ENCODE measurements at places on chromosomes 2 and 18. TPM values are rescaled to one million over a fixed set of nuclear protein-coding genes. Genes with fewer than 3 reads are reported as not detected.

DNA sequence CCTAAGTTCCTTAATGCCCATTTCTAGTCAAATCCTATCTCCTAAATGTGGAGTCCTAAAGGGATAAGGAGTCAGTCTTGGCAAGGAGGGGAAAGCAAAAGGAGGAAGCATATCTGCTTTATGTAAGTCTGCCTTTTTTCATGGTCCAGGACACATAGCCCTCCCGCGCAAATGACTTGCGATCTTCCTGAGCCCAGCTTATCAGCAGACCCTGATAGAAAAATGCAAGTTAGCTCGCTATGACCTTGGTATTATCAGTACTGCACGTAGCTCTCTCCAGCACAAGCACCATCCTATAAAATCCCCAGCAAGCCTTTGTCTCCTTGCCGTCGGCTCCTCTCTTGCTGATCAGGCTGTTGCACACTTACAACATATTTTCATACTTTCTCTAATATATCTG lies 281.4 kb upstream of the KCNH7 start:
- DNase-seq: no peak

- DNase-seq: no peak
These were observed 75.6 kb downstream of the MBP start for GRCh38 chr18:77057006-77057395.

GRCh38 chr2:235229236-235229635 lies 264.6 kb upstream of the AGAP1 start:
- DNase-seq: no peak

The MROH2A gene
- not detected for total RNA-seq

The IL36B gene
- total RNA-seq: not detected

DNA sequence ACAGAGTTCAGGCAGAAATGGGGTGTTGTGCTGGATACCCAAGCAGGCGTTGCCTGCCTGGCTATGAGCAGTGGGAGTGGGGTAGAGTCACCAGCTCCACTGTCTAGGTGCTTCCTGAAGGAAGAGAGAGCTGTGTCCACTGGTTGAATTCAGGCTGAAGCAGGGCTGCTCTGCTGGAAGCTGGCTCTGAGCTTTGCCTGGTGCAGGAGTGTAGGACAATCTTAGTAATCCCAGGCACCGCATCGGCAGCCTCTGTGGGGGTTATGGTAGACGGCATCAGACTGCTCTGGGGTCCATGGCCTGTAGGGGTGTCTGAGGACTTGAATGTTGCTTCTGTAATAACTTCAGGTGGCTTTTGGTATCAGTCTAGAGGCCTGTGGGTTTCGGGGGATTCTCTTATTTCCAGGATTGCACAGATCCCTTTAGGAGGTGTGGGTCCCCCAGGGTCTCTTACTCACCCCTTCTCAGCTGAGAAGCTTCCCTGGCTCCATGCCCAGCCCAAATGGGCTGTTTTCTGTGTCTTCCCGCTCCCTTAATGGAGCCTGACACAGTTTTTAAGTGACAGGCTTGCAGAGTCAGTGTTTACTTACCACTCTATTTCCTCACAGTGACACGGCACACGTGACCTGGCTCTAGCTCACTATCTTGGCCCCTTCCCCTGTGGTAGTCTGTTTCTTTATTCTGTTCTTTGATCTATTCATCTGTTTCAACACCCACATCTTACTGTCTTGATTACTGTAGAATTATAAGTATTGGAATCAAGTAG lies 644.3 kb downstream of the CBLN2 start:
- no peak for DNase-seq

The C2orf81 gene
- total RNA-seq: 5.4 TPM

GRCh38 chr2:47891369-47892337 lies 14.6 kb downstream of the FBXO11 start:
- DNase-seq: no peak

- no peak for DNase-seq
These were observed 118.8 kb upstream of the CAVIN2 start for GRCh38 chr2:191965733-191966132.

The CHRNA1 gene
- total RNA-seq: not detected

- no peak for DNase-seq
These were observed 826.9 kb upstream of the PIK3C3 start for GRCh38 chr18:41128126-41128525.

GRCh38 chr2:118088051-118089024 lies at the start of gene INSIG2:
TSS of gene INSIG2 (plus strand) at chr2:118088471. CDS start at chr2:118096557, 8,086 bp downstream.
- peak; percentile 71 for DNase-seq

DNA sequence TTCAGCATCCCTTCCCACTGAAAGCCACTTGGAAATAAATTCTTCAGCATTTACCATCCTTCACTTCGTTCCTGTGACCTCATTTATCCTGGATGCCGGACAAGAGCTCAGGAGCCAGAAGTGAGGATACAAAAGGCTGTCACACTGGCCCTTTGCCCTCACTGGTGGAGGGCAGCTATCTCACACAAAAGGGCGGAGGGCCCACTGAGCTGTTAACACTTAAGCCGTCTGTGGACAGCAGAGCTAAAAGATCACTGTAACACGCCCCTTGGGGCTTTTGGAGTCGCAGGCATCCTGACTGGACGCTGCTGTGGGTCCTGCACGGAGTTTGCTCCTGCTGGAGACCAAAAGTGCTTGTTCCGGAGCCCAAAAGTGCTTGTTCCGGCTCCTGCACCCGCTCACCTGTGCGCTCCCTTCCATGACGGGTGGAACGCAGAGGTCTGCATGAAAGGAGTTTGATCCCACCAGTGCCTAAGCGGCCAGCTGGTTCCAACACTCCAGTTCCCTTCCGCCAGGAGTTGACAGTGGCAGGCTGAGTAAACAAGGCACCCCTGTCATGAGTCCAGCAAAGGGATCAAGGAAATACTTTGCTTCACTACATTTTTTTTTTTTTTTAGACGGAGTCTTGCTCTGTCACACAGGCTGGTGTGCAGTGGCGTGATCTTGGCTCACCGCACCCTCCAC lies 572.0 kb upstream of the LINC00305 start:
- no peak for DNase-seq

DNA sequence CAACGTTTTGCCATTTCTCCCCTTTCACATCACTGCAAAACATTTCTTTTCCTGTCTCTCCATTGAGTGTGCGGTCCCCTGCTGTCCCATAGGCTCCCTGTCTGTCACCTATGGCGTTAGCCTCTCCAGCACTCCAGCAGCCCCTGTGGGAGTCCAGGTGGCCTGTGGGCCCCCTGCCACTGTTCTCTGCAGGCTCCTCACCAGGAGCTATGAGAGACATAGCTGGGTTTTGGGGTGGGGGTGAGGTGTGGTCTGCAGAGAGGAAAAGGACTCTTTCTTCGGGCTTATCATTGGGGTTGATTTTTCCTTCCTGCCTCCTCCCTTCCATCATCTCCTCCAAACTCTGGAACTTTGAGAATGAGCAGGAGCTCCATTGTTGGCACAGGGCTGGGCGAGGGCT lies 36.1 kb upstream of the IGFBP5 start:
- no peak for DNase-seq

DNA sequence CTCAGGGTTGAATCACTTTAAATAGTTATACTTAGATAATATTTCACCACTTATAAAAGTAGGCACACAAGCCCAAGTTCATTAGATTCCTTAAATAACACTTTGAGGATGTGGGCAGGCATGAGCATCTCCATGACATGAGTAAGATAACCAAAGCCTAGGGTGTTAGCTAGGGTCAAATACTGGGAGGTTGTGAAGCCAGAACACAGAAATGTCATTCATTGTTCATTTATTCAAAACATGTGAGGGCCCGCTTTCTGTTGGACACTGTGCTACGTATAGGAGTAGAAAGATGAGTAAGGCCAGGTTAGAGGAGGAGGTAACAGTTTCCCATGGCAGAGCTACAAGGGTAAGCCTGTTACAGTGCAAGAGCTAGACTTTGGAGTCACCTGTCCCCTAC lies 93.5 kb upstream of the NEDD4L start:
- DNase-seq: no peak

- no peak for DNase-seq
These were observed 769 bp downstream of the ALMS1 start for GRCh38 chr2:73386342-73386868.

The HOXD9 gene
- total RNA-seq: 9.4 TPM

The POTEE gene
- not detected for total RNA-seq

GRCh38 chr18:59646963-59647307 lies 50.3 kb downstream of the CCBE1 start:
- no peak for DNase-seq

The NBAS gene
- total RNA-seq: 58.1 TPM

GRCh38 chr18:9103376-9103873 lies 926 bp downstream of the NDUFV2 start:
- no peak for DNase-seq

The TRIM43 gene
- not detected for total RNA-seq

GRCh38 chr2:146048141-146048540 lies 1528.2 kb upstream of the ZEB2 start:
- DNase-seq: no peak

The IL36G gene
- total RNA-seq: not detected

The COL4A3 gene
- 8.6 TPM for total RNA-seq

The ELOA2 gene
- not detected for total RNA-seq

- DNase-seq: no peak
These were observed 55.1 kb upstream of the IL1RL1 start for GRCh38 chr2:102256276-102256675.

DNA sequence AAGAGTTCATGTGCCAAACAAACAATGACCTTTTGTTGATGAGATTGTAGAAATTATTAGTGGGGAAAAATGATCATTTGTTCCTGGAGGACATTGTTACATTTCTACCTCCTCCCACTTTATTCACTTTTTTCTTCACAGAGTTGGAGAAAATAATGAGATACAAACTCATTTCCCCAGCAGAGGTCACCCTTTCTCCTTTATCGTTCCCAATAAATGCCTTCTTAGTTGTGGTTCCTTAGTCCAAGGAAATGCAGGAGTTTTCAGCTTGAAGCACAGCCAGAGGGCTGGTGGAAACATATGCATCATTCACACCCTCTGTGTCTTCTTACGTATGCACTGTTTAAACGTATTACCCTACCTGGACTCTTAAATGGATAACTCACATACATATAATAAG lies 108.8 kb downstream of the SLC4A3 start:
- DNase-seq: peak; percentile 64

The SERTAD2 gene
- 18.8 TPM for total RNA-seq

- no peak for DNase-seq
These were observed 357.7 kb downstream of the NYAP2 start for GRCh38 chr2:225757248-225757647.

GRCh38 chr2:58769111-58769863 lies 528.2 kb upstream of the FANCL start:
- DNase-seq: no peak

DNA sequence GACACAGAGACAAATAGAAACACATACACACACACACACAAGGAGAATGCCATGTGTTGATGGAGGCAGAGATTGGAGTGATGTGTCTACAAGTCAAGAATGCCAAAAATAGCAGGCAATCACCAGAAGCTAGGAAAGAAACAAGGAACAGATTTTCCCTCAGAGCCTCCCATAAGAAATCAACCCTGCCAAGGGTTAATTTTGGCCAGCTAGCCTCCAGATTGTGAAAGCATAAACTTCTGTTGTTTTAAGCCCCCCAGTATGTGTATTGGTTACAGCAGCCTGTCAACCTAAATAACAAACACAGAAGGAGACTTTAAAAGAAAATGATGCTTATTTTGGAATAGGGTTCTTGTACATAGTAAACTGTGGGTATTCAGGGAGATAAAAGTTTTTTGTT lies 5.6 kb upstream of the STK39 start:
- DNase-seq: no peak

GRCh38 chr2:100126201-100126600 lies 16.2 kb downstream of the AFF3 start:
- DNase-seq: no peak

The CPLX4 gene
- not detected for total RNA-seq

GRCh38 chr2:206614811-206615210 lies 27.5 kb upstream of the FAM237A start:
- no peak for DNase-seq

DNA sequence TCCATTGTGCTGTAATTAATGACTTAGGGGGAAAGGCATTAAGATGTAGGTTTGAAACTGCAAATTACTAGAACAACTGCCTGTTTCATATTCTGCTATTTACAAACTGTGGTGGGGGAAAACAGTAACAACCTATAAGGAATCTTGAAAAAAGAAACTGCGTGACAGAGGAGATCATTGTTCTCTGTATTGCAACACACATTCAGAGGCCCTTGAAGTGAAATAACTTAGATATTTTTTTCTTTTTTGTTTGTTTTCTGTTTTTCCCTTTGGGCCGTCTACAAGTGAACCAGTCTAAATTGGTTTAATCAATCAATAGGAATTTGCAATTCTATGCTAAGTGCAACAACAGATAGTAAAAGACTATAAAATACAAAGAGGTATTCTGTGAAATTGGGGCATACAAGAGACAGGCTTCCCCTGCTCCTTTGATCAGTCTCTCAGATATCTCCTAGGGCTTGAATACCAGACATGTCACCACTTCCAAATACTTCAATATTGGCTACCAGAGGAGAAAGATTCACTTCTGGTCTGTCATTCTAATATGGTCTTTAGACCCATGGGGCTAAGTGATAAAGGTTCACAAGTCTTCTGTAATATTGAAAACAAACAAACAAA lies 2055.1 kb upstream of the CELF4 start:
- no peak for DNase-seq

- no peak for DNase-seq
These were observed 197.2 kb upstream of the PXDN start for GRCh38 chr2:1941556-1941955.

GRCh38 chr18:74944676-74945075 lies 264.3 kb downstream of the PTGR3 start:
- no peak for DNase-seq

Measured in tibial nerve (tissue), 4 donors.